ENCODE measurements at places on chromosomes 7 and 10.

DNA sequence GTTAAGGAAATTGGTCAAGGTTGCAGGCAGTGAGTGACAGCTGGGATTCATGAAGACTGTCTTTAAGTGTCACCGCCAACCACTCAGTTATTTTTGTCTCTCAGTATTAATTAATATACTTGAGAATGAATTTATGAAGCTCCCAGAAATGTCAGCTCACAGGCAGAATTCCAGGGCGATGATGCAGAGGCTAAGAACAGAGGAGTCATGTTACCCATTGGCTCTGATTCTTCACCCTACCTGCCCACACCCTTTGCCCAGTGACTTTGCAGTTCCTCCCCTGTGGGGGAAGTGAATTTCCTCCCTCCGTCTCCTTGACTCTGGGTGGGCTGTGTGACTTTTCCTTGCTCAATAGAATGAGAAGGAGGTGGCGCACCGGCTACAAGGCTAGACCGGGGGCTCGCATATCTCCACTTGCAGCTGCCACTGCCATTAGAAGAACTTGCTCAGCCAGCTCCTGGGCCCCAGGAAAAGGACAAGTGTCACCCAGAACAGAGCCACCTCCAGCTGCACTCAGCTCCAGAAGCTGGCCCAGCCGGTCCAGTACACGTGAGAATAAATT lies 157.1 kb upstream of the PRKCQ start:
- DNase-seq: no peak

GRCh38 chr7:116231949-116232348 lies 21.6 kb downstream of the TES start:
- DNase-seq: peak; percentile 31

GRCh38 chr7:38655833-38656774 lies 24.9 kb upstream of the AMPH start:
- DNase-seq: no peak

DNA sequence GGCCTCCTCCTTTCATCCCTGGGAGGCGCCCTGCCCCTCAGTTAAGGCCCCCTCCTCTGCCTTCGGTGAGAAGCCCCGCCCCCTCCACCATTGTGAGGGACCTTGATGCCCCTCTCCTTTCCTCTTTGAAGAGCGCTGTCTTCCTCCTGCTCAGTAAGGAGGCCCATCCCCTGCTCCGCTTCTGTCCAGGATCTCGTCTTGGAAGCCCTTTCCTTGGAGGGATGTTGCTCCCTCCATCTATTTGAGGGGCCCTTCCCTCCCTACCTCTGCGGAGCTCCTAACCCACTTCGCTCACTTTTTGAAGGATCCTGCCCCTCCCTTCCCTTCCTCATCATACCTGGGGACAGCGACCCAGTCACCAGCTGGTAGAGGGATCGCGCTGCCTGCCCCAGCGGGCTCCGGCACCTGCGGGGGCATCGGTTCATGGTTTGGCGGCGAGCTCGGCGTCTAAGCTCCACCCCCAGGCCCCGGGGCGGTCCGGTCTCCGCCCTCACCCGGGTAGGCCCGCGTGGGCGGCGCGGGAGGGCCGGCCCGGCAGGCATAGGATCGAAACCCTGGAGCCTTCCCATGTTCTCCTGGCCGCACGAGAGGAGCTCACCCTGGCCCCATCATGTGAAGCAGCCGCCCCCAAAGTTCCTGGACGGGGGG lies 4.1 kb downstream of the KCNIP2 start:
- no peak for DNase-seq

GRCh38 chr10:11353006-11353896 lies 258.2 kb downstream of the USP6NL start:
- no peak for DNase-seq

DNA sequence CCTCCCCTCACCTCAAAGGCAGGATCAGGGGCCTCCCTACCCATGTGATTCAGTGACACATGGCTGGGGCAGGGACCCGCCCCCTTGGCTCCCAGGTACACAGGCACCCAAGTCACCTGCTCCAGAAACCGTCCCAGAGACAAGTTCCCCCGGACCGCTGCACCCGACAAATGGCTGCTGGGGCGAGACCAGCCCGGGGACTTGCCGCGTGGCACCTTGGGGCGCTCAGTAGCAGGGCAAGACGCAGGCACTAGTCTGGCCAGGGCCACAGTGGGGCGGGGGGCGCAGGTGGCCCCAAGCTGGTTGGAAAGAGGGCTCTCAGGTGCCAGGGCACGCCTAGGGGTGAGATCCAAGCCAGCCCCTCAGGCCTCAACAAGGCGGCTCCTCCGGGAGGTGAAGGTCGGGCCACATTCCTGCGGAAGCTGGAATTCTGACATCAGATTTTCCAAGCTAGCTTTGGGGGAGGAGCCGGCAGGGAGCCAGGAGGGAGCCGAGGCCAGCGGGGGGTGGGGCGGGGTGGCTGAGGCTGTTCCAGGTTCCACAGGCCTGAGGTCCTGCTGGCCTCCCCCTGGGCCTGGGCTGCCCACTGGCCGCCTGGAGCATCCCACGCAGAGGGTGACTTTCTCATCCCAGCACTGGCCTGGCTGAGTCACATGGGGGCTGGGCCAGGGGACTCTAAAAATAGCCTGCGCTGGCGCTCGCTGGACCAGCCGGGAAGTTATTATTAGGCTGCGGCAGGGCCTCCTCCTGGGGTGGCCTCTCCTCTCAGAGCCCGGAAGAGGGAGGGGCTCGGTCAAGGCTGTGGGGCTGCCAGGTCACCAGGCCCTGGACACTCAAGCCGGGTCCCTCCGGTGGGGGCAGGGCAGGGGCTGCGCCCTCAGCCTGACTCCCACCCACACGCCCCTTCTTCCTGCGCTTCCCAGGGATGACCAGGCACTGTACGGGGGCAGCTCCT lies 20.5 kb upstream of the INPP5A start:
- peak; percentile 92 for DNase-seq

DNA sequence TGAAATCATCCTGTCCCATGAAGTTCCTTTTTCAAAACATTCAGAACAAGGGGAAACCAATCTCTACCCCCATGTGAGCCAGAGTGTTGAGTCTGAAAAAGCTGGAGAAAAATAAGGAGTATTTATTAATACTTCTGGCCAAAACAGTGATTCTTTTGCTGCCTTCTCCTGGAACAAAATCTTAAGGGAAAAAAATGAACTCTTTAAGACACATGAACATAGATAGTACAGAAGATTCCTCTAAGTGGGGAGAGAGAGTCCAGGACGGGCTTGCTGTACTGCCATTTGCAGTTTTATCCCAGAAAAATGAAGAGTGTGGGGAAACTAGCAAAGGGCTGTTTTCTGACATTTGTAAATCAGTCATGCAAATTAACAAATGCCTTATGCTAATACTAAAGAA lies 173.4 kb upstream of the CELF2 start:
- no peak for DNase-seq

DNA sequence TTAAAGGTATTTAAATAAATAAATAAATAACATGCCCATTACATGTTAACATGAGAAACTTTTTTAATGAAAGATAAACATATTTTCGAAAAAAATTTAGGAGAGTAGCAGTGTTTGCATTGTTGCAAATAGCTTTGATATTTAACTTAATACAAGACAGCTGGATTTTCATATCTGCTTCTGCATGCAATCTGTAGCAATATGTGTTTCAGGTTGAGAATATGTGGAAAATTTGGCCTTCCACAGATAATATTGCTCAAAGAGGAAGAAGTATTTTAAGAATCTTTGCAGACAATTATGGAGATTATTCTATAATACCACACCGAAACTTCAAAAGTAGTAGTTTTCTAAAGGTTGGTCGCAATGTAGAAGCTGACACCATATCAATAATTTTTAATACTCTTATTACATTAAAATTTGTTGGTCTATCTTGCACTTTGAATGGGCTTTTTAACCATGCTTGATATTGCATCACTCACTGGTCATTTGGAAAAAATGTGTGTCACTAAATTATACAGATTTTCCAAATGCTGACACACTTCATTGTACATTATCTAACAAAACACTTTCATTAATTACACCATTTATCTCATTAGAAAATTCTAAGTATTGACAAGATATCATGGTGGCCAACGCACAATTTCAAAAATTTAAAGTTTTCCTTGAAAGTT lies 229.8 kb upstream of the HDAC9 start:
- DNase-seq: no peak

GRCh38 chr10:114684084-114684821 lies 26.2 kb upstream of the ABLIM1 start:
- no peak for DNase-seq

DNA sequence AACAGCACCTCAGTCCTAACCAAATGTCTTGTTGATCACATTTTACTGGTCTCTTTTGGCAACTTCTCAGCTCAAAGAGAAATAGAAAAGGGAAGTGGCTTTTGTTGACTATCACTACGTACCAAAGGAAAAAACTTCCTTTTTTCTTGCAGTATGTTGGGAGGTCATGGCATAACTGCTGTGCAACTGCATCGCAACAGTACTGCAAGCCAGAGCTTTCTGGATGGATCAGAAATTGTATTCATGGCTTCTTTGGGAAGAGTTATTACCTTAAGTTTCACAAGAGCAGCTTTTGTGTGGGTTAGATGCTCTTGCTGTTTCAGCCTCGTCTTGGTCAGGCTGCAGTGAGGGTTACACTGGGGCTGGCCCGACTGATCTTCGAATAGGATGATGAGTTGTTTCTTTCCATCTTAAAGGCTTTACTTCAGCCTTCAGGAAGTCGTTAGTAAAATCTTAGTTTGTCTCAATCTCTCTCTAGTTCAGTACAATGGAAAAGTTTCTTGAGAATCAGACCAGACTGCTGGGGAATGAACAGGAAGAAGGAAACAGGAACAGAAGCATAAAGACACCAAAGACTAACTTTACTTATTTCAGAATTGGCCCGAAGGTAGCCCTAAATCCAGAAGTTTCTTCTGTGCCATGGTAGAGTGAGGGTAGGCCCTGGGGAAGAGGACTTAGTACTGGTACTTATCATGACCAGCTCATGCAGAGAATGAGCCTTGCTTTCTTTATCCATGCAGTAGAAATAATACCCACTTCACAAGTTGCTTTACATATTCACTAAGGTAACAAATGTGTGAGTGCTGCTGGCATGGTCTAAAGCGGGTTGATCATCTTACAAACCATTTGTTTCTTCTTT lies 153.6 kb downstream of the CELF2 start:
- DNase-seq: peak; percentile 77

DNA sequence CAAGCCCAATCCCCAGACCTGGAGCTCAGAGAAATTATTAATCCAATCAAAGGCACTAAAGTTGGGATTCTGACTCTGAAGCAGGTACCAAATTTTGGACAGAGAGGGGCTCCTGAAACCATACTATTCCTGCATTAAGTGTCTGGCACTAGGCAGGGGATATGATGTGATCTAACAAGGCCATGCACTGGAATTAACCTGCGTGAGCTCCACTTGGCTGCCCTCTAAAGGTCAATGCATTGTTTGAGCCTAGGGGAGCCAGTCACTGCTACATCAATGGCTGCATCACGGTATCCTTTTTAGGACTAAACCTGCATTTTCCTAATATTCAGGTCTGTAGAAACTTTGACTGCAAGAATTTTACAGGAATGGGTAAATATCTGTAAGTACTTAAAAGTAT lies 42.1 kb downstream of the ST8SIA6 start:
- DNase-seq: no peak

- no peak for DNase-seq
These were observed 9.9 kb upstream of the NT5C3A start for GRCh38 chr7:33072471-33072870.

GRCh38 chr7:39880556-39880955 lies 69.5 kb upstream of the CDK13 start:
- no peak for DNase-seq

Data from NB4 (cell line).